ENCODE measurements at places on chromosomes 3 and 15.

- no peak for DNase-seq
Measured at GRCh38 chr3:63960048-63960711, 48.0 kb upstream of the SCAANT1 start.

DNA sequence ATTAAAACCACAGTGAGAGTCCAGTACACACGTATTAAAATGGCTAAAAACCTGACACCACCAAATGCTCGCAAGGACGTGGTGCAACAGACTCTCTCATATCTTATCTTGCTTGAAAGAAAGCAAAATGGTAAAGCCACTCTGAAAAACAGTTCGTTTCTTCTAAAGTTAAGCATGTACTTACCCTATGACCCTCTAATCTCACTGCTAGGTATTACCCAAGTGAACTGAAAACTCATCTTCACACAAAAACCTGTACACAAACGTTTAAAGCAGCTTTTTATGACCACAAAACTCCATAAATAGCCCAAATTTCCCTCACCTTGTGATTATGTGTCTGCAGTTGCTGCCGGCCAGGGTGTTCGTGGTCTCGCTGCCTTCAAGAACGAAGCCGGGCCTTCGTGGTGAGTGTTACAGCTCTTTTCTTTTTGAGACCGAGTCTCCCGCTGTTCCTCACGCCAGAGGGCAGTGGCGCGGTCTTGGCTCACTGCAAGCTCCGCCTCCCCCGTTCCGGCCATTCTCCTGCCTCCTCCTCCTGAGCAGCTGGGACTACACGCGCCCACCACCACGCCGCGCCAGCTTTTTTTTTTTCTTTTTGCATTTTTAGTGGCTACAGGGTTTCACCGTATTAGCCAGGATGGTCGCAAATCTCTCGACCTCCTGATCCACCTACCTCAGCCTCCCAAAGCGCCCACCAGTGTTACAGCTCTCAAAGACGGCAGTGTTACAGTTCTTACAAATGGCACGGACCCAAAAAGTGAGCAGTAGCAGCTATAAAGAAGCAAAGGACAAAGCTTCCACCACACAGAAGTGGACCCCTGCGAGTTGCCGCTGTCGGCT lies 165.4 kb downstream of the TJP1 start:
- DNase-seq: no peak

- no peak for DNase-seq
Measured at GRCh38 chr3:114034787-114035545, 21.4 kb downstream of the CCDC191 start.

DNA sequence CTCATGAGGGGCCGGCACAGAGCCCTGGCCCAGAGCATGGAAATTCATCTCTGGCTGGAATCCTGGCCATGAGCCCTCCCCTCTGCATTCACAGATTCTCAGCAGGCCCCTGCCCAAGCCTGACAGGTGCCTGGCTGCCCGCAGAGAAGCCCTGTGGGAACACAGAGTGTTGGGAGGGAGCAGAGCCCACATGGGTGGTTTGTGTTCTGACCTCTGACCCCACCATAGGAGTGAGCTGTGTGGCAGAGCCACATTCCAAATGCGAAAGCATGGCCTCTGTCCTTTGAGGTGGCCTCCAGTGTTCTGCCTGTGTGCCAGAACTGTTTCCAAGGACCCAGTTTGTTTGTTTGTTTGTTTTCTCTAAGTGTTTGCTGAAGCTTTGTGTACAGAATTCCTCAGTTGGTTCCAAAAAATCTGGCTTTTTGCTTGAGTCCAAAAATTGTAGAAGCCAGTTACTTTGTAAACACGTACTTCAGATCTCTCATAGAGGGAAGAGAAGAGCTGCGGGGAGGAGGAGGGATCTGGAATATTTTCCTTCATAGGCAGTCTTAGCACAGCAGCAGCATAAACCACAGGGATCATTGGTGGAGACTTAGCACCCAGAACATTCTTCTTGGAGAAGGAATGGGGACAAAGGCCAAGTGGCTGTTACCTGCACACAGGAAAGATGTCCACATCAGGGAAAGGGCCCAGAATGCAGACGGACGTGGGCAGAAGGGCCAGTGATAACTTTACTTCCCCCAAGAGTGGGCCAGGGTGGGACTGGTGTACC lies 36.0 kb downstream of the GRAMD2A start:
- no peak for DNase-seq

- no peak for DNase-seq
Measured at GRCh38 chr3:108041253-108041652, 49.6 kb downstream of the CD47 start.

DNA sequence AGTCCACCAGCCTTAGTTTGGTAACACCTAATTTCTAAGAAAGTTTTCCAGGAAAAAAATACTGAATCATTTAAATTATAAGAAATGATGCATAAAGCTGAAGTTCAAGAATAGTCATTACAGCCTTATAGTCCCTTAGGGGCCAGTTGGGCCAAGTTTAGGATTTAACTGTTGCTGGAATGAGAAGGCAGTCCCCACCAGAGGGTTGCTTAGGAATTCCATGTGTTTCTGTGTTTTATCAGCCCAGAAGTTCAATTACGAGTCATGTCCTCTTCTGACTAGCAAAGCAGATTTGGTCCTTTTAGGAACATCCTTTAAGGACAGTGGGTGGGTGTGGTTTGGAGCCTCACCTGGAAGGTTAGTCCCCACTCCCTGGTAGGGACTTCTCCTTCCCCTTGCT lies 57.0 kb upstream of the NR2E3 start:
- no peak for DNase-seq

GRCh38 chr15:89824607-89824867 lies 9.9 kb upstream of the ANPEP start:
- no peak for DNase-seq

- DNase-seq: no peak
Measured at GRCh38 chr3:167908746-167909503, 173.4 kb downstream of the SERPINI1 start.

DNA sequence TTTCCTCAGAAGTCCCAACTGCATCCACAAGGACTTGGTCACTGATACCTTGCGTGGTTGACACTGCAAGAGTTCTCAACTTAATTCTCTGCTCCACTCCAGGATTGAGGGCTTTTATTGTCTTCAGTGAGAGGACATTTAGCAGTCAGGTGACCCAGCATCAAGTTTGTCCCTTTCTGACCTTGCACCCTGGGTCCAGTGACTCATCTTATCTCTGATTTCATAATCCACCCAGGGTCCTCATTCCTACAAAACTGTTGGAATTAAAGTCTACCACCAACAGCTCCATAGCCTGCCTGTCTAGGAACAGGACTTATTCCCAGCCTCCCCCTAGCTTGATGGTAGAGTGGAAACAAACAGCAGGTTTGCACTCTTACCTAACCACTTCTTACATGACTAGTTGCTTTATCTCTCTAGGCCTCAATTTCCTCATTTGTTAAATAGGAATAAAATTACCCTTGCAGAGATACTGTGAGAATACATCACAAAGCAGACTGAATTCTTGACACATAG lies 151.3 kb upstream of the LPP start:
- no peak for DNase-seq

GRCh38 chr3:50157827-50158529 lies 2.9 kb downstream of the SEMA3F start:
- no peak for DNase-seq

GRCh38 chr3:3951071-3951470 lies 151.8 kb downstream of the LRRN1 start:
- no peak for DNase-seq

GRCh38 chr3:169085827-169086226 lies 577.7 kb downstream of the MECOM start:
- no peak for DNase-seq

DNA sequence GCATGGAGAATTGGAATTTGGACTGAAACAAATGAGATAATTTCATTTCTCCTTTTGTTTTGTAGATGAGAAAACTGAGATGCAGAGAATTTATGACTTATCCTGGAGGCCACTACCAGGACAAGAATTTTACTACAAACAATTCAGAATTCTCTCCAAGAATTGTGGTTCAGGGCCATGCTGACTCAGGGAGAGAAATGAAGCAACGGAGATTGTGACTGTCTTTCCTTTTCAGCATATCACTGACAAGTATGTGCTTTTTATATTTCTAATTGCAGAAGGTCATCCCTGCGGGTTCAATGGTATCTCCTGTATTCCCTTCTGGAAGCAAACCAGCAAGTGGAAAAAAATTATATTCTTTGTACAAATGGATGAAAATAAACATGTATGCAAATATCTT lies 170.8 kb upstream of the MITF start:
- no peak for DNase-seq

DNA sequence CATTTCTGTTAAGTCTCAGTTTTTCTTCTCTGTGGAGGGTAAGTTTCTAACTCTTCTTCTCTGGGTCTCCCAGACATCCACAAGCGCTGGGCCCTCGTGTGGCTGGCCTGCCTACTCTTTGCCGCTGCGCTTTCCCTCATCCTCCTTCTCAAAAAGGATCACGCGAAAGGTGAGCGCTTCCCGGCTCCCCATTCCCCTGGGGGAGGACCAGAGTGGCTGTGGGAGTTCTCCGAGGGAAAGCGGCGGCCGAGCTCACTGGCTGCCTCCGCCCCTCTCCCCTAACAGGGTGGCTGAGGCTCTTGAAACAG lies 1.1 kb upstream of the CRELD1 start:
- no peak for DNase-seq

DNA sequence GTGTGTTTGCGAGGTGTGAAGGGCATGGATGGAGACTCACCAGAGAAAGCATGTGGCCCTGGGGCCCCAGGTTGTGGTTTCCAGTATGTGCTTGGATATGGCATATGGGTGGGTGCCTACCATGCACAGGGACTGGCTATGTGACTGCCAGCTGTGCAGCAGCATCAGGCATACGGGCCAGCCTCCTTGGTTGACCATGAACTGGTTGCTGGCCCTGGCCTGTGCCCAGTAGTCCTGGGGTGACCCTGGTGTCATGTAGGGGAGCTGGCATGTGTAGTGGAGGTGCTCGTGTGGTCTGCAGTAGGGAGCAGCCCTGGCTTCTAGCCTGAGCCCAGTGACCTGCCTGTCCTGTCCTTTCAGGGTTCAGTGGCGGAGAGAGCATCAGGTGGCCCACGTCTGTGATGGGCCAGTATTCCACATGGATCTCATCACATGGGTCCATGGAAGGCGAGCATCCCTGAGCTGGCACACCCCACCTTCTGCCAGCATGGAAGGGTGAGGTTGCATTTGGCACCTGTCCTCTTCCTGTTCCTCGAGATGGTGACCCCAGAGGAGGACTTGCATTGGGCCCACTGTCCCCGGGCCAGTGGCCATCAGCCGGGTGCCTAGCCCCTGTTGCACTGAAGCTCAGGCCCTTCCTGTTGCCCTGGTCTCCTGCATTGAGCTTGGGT lies 228.9 kb downstream of the SNRPN start:
- no peak for DNase-seq

DNA sequence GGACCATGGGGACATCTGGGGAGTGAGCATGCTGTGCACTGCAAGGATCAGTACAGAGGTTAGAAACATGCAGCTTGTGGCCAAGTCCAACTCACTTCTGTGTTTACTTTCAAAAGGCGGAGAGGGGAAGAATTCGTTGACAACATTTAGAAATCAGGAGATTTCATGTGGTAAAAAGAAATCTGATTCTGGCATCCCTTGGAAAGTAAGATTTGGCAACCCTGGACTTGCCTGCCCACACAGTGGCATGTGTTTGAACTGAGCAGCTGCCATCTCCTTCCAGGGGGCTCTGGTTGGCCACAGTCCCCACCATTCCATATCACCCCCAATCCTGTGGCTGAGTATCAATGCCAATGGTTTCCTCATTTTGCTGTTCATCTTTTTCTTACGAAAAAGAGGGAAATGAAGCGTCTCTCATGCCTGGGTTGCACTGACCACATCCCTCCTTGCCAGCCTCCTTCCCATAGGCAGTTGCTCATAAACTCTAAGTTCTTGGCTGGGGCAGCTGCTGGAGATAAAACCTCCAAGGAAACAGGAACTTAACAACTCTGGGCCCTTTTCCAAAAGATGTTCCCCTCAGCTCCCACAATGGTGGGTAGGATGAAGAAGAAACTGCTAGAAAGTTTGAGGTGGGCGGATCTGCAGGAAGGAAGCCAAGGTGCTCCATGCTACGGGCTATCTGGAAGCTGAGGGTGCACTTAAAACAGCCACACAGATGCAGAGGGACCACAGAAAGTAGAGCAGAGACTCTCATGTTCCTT lies 29.2 kb downstream of the SLC6A11 start:
- no peak for DNase-seq

DNA sequence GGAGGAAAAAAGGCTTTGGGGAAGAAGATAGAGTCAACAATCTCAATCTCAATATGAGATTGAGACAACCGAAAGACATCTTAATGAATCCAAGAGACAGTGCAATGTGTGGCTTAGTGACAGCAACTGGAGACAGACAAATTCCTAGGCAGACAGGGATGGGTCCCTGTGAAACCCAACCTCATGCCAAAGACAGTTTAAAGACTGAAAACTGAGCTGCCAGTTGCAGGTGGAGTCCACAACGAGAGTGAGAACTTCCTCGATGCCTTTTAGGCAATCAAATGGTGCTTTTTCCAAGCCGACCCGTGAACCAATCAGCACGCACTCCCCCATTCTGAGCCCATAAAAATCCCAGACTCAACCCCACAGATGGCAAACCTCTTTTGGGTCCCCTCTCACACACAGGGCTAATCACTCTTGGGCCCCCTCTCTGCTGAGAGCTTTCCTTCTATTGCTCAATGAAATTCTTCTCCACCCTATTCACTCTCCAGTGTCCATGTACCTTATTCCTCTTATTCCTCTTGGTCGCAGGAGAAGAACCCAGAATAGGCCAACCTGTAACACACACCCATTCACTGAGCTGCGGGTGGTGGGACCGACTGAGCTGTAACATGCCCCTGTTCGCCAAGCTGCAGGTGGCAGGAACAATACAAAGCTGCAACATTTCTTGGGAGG lies 34.8 kb downstream of the ZMAT3 start:
- DNase-seq: no peak

DNA sequence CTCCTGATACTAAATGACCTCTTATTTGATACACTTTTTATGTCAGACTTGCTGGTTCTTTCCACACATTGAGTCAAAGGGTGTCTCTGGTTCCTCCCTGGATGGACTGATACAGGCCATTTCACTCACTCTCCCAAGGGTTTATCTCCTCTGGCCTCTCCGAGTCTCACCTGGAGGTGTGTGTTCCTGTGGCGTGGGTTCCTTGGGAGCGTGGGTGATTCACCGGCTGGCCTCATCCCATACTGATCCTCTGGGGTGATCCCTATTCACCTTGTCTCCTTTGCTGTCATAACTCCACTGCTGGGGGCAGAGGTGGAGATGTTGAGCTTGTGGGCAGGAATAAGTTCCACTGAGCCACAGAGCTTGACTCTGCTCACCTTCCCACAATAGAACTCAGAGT lies 61.1 kb downstream of the ST6GAL1 start:
- DNase-seq: no peak

DNA sequence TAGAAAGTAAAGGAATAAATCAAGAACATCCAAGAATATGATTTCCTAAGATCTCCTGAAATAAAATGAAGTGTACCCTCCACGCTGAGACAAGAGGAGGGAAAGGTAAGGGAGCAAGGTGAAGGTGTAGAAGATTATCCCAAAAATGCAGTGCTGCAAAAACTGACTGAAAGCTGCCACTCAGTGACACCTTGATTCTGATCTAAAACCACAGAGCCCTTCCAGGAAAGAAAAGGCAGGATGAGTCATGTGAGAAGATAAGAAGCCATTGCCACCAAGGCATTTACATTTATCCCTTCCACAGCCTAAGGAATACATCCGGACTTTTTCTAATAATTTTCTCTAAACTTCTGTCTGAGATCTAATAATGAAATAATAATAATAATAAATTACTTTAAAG lies 49.9 kb downstream of the IGSF11 start:
- no peak for DNase-seq
